ENCODE measurements at places on chromosomes 5 and 9.

DNA sequence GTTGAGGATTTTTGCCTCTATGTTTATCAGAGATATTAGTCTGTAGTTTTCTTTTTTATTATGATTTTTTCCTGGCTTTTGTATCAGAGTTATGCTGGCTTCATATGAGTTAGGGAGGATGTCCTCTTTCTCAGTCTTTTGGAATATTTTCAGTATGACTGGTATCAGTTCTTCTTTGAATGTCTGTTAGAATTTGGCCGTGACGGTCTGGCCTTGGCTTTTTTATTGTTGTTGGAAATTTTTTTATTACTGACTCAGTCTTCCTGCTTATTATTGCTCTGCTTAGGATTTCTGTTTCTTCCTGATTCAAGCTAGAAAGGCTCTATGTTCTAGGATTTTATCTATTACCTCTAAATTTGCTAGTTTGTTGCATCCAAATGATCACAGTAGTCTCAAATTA is 421.9 kb downstream of the CDH10 start:
- DNase-seq: no peak

DNA sequence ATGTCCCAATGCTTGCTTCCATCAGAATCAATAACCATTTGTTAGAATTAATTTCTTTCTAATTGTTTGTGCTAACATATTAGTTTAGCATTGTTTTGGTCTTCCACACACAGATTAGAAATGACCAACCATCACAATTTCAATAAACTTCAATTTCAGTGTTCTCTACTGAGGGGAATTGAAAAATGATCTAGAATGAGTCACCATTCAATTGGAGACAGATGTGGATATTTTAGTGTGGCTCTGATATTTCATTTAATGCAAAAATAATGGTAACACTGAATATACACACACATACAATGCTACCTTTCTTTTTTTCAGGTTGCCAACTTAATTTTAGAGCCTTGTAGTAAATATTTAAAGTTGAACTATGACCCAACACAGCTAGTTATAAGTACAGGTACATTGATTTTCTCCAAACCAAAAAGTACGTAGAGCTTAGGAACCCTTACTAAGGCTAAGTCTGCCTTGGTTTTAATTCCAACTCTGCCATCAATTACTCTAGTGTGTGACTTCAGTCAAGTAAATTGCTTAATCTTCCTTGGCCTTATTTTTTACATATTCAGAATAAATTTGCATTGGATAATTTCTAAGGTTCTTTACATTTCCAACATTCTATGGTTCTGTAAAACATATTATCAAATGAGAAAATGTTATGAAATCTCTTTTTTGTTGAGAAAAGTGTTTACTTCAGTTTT is 143.9 kb downstream of the DMRTA1 start:
- DNase-seq: no peak

GRCh38 chr9:26129217-26129616 is 451.0 kb upstream of the TUSC1 start:
- DNase-seq: no peak

DNA sequence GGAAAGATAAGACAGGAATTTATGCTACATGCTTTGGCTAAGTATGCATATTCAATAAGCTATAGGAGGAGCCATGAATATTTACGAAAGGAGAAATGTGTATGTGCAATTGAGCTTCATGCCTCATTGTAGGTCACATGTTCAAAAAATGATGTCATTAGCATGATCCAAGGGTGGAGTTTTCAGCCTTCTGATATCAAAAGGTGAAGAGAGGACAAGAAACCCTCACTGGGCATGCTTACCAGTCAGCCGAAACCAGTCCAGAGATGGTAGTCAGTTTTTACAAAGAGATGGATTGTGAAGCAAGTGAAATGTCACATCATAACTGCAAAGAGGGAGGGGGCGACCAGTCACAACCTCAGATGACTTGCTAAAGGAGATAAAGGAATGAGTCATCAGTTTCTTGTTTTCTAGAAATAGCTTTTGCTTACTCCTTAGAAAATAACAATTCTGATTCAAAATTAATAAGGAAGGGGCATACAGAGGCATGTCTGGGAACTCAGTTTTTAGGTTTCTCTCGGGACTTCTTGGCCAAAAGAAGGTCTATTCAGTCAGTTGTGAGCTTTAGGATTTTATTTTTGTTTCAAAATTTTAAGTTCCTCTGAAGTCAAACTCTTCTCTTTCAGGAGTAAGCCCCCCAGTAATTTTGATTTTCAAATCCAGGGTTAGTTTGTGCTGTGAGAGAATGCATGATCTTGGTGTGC is 1067.8 kb upstream of the EDIL3 start:
- DNase-seq: no peak

DNA sequence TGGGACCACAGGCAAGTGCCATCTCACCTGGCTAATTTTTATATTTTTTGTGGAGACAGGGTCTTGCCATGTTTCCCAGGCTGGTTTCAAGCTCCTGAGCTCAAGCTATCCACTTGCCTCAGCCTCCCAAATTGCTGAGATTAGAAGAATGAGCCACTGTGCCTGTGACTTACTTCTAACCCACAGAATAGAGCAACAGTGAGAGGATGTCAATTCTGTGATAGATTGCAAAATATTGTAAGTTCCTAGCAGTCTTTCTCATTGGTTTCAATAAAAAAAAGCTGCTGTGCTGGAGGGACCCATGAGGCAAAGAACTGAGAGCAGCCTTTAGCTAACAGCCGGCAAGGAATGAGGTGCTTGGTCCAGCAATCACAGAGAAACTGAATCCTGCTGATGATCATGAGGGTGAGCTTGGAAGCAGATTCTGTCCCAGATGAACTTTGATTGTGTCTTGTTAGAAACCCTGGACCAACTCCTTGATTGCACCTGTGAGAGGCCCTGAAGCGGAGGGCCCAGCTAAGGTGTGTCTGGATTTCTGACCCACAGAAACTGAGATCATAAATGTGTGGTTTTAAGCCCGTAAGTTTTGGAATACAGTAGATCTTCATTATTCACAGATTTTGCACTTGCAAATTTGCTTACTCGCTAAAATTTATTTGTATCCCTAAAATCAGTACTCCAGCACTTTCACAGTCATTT is 149.7 kb downstream of the GCNT1 start:
- DNase-seq: no peak

DNA sequence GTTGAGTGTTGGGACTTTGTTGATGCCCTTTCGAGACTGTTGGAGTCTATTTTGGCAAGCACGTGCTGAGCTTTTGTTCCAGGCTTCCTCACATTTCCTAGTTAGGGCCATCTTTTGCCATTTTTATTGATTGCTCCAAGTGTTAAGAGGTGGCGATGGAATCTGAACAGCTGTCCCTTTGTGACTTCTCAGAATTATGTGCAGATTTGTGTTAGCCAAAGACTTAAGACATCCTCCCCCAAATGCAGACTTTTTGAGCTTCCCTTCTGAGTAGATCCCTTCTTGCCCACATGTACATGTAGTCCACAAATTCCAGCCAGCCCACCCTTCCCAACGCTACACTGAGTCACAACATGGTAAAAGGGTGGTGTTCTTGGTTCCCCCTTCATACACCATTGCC is 59.2 kb downstream of the SPIN1 start:
- no peak for DNase-seq

DNA sequence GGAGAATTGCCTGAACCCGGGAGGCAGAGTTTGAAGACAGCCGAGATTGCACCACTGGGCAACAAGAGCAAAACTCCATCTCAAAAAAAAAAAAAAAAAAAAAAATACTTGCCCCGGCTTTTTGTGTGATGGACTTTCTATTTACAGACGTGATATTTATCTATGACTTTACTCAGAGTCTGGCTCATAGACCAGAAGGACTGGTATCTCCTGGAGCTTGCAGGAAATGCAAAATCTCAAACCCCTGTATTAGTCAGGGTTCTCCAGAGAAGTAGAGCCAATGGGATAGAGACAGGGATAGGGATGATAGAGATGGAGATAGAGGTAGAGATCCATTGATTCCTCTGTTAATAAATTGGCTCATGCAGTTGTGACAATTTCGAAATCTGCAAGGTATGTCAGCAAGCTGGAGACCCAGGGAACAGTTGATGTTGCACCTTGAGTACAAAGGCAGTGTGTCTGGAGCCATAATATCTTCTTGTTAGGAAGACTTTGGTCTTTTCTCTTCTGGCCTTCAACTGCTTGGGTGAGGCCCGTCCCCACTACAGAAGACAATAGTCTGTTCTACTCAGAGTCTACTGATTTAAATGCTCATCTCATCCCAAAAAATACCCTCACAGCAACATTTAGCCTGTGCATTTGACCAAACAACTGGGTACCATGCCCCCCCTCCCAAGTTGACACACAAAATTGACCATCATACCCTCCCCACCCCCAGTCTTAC is 195.4 kb upstream of the MSX2 start:
- no peak for DNase-seq

GRCh38 chr5:132065351-132065937 is 5.0 kb downstream of the IL3 start:
- no peak for DNase-seq

GRCh38 chr9:82457298-82457697 is 468.7 kb downstream of the SPATA31D1 start:
- DNase-seq: no peak

- no peak for DNase-seq
Observed at GRCh38 chr9:33197279-33198152, 30.4 kb upstream of the B4GALT1 start.

DNA sequence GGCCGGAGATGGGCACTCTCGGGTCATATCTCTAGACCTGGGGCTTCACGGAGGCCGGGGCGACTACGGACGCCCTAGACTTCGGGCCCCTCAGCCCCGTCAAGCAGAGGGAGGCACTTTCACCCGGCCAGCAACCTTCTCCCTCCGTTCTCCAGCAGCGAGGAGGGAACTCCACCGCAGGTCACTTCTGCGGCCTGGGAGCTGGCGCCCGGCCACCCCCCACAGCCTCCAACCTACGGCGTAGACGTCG is 201 bp downstream of the DOLK start:
- no peak for DNase-seq

DNA sequence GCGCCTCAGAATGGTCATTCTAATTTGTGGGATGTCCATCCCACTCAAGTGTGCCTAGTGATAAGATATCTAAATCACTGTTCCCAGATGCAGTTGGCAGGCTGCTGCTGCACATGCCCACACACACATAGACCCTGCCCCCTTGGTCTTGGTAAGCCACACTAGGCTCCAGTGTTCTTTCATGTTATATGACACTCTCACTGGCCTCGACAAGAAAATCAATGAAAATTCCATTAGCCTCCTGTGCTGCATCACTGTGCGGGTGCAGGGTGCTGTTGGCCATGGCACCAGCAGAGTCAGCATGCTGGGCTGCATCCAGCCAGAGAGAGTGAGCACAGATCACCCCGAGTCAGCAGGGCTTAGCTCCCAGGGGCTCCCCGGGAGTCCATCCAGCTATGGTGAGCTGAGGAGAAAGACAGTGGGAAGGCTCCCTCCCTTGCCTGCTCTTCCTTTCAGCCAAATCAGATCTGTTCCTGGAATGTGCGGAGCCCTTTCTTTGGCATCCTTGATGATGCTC is 59.9 kb downstream of the ABLIM3 start:
- DNase-seq: no peak

- DNase-seq: no peak
Observed at GRCh38 chr9:90975781-90976538, 174.3 kb downstream of the SYK start.

- DNase-seq: no peak
Observed at GRCh38 chr5:30500513-30500912, 693.0 kb upstream of the CDH6 start.

GRCh38 chr5:180591311-180591887 is at the start of gene SCGB3A1:
Gene SCGB3A1 (minus strand): TSS chr5:180591499. CDS start chr5:180591462, 37 bp downstream.
- DNase-seq: no peak

GRCh38 chr5:135059000-135059923 is 25.2 kb upstream of the PITX1 start:
- DNase-seq: no peak

DNA sequence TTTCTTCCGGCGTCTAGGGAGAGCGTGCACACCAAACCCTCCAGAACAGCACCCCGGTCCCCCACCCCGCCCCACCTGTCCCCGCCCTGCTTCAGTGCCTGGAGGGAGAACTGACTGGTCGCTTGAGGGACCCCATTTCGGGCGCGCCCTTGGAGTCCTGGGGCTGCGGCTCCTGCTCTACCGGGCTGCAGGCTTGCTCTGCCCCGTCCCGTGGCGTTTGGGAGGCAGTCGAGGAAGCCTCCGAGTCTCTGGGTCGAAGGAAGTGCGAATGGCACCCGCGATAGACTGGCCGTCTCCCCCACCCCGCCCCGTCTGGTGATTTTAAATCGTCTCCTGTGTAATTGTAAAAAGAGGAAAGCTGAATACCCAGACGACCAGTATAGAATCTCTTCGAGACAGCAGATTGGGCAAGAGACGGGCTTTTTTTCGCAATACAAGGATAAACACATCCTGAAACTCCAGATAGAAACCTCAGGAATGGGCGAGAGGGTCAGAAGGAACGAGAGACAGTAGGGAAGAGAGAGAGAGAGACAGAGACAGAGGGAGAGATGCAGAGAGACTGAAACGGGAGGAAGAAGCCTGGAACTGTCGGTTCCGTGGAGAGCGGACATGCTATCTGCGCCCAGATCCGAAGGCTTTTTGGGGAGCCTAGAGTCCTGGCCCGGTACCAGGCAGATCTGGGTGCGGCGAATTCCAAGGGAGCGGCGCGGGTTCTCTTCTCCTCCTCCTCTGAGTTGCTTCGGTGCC is 9.9 kb downstream of the PRDM6 start:
- DNase-seq: no peak

DNA sequence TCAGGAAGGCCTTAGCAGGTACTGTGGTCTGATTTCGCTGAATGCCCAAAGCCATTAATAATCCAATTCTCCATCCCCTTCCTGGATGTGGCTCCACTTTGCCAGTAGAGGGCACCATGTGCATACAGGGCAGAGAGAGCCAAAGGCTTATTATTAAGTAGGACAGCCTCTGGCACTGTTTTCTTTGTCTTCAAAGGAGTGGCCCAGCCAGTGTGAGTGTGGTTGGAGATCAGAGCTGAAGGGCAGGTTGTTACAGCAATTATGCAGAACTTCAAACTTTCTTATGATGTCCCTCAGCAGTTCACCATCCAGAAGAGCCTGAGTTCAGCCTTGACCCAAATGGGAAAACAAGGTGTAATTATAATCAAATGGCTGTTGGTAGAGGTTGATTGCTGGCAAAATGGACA is 38.6 kb upstream of the CEMIP2 start:
- DNase-seq: peak; percentile 26

DNA sequence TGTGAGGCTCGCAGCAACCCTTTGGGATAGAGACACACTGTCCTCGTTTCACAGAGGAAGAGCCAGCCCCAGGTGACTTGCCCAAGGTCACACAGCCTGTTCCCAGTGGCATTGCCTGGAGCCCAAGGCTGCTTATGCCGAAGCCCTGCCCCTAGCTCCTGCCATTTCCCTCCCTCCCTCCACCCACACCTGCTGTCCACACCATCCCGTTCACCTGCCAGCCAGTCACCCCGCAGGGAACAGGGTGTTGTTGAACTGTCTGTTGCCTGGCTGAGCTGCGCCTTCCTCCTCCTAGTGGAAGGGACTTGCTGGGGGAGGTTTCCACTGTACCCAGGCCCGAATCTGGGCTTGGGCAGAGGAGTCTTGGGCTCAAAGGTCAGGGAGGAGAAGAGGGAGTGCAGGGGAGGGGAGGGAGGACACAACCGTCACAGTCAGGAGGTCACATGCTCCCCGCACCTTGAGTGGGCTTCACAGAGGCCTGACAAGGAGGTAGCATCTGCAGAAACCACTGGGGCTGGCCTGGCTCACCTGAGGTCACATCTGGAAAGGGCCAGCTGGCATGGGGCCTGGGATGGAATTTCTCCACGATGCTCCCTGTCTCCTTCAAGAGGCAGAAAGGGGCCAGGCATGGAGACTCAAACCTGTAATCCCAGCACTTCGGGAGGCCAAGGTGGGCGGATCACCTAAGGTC is 6.3 kb downstream of the TTC16 start:
- DNase-seq: no peak
